ENCODE measurements at places on chromosomes 11 and 22.

- no peak for DNase-seq
Measured at GRCh38 chr22:27885977-27886842, 32.8 kb downstream of the PITPNB start.

DNA sequence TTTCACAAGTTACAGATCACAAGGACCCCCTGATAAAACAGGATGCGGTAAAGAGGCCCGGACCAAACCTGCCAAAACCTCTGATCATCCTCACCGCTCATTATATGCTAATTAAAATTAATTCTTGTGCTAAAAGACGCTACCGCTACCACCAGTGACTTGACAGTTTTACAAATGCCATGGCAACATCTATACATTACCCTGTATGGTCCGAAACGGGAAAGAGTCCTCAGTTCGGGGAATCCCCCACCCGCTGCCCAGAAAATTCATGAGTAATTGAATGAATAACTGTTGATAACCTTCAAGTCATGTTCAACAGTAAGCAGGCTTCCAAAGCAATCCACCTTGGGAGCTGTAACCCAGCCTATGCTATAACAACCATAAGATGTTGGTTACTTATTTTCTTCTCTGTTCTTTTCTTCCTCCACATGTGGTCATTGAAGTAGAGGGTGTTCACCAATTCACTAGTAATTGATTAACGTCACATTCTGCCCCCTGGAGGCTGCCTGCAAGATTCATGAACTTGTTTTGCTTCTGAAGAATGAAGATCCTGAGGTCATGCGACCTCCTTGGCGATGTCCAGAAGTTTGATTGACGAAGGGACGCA lies 20.6 kb downstream of the APOBEC3H start:
- no peak for DNase-seq

GRCh38 chr11:113404859-113405430 lies 17.4 kb downstream of the ANKK1 start:
- no peak for DNase-seq

DNA sequence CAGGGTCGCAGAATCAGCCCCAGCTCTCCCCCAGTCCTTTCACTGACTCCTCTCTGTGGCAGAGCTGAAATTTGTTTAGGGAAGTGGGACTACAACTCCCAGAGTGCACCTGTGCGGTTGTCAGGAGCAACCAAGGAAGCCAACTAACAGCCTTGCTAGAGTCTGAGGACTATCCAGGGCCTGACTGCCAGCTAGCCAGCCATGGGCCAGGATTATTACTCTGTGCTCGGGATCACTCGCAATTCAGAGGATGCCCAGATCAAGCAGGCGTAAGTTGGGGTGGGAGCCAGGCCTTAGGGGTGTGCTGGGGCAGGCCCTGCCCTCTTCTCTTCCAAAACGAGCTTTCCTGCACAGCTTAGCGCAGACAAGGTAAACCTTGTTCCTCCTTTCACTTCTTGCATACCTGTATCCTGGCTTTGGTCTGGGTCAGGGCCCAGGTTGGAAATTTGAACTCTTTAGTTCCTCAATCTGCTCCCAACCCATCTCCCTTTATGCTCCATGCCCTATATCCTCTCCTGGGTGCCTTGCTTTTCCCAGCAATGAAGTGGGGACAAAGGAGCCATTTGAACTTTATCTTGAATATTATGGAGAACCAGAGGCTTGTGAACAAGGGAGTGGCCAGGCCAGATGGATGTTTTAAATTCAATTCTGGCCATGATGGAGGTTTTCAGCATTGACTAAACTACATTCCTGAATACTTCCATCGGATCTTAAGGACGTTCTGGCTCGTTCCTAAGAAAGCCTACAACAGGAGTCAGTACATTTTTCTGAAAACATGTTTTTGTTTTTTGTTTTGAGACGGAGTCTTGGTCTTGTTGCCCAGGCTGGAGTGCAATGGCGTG lies at the start of gene DNAJB13:
Gene DNAJB13, plus strand, starts transcription at position 158 of the 842 bp plus-strand sequence. Its CDS starts 44 bp downstream, at position 202.
- DNase-seq: no peak

- no peak for DNase-seq
Measured at GRCh38 chr11:46520971-46521745, 72.7 kb downstream of the AMBRA1 start.

DNA sequence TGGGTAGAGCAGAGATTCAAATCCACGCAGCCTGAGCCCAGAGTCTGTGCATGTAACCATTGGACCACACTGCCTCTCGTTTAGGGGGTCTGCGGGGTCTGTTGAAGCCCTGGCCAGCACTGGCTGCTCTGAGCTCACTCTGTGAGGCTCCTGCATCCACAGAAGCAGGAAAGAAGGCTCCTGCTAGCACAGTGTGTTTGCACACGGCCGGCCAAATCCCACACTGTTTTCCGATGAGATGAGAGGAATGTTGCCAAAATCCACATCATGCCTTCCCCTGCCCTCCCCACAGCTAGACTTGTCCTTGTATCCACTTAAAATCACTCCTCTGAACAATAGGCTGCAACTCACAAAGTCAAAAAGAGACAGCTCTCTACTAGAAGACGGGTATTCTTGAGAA lies 10.6 kb upstream of the SLC22A12 start:
- no peak for DNase-seq

DNA sequence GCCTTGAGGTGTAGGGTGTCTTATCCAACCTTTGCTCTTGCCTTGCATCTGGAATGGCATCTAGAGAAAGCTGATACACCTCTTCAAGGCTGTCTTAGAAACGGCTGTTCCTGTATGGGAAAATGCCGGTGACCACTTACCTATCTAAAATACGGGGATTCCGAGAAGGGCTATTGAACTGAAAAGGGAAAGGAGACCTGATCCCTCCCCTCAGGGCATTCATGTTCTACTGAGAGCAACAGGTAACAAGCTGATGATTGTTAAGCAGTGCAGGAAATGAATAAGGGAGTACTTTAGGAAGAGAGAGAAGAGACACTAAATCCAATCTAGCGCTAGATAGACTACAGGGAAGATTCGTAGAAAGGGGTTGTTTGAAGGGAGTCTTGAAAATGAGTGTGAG lies 1388.1 kb downstream of the FAM181B start:
- DNase-seq: no peak

DNA sequence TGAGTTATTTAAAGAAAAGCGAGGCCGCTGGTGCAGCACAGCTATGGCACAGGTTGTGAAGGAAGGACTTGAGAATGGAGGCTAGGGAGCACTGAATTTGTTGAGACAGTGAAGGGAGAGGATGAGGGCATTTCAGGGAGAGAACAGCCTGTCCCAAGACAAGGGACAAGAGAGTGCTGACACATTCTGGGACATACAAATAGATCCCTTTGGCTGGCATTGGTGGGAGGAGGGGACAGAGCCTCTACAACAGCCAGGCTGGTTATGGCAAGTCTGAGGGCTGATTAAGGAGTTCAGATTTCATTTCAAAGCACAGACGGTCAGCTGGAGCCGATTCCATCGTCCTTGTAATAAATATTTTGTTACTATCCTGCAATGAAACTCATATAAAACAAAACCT lies 1.7 kb upstream of the SLC29A2 start:
- DNase-seq: no peak

DNA sequence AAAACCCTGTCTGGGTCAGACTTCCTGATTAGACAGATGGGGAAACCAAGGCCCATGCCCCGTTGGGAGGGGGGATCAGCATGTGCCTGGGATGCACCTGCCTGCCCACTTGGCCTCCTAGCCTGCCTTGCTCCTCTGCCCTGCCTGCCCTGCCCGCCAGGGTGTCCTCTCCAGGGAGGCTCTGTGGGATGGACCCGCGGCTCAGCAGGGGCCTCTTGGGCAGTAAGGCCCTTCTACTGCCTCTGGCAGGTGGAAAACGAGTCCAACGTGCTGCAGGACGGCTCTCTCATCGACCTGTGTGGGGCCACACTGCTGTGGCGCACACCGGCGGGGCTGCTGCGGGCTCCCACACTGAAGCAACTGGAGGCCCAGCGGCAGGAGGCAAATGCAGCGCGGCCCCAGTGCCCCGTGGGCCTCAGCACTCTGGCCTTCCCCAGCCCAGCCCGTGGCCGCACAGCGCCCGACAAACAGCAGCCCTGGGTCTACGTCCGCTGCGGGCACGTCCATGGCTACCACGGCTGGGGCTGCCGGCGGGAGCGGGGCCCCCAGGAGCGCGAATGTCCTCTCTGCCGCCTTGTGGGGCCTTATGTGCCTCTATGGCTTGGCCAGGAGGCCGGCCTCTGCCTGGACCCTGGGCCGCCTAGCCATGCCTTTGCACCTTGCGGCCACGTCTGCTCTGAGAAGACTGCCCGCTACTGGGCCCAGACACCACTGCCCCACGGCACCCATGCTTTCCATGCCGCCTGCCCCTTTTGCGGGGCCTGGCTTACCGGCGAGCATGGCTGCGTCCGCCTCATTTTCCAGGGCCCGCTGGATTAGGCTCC lies 4.7 kb upstream of the DPP3 start:
- no peak for DNase-seq

- DNase-seq: no peak
Measured at GRCh38 chr11:16001044-16001568, 355.2 kb downstream of the SOX6 start.

DNA sequence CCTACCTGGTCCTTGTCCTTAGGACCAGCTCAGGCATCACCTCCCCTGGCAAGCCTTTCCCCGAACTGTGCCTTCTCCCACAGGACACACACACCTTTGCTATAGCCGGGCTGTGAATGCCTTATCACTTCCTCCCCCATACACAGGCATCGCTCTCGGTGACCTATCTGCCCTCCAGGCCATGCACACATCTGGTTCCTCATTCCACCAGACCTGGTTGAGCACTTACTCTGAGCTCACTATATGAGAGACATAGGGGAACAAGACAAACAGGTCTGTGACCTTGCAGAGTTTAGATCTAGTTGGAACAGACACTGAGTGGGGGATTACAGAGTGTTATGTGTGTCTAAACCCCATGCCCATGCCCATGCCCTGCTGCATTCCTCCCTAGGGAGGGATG lies 3.1 kb upstream of the BCR start:
- no peak for DNase-seq

- DNase-seq: no peak
Measured at GRCh38 chr22:37464181-37464580, 22.0 kb downstream of the MFNG start.

- DNase-seq: no peak
Measured at GRCh38 chr11:70642266-70642665, 243.9 kb downstream of the CTTN start.

DNA sequence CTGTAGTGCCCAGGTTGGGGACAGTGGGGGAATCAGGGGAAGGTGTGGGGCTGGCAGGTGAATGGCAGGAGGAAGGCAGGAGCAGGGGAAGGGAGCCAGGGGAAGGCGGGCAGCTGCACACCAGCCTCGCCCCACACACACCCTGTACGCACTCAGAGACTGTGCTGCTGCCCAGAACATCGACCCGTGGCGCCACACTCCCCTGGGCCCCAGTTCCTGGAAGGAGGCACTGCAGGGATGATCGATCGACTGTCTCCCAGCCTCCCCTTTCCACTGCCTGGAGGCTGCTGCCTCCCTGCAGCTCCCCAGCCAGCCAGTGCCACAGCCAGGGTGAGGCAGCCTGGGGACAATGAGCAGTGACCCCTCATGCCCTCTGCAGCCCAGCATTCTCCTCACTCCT lies 19.2 kb downstream of the PDE2A start:
- no peak for DNase-seq

GRCh38 chr22:23801238-23801821 lies 14.6 kb downstream of the SMARCB1 start:
- no peak for DNase-seq

- peak; percentile 2 for DNase-seq
Measured at GRCh38 chr22:26330971-26331625, 98.0 kb upstream of the ASPHD2 start.

GRCh38 chr11:611001-611996 lies 4.5 kb downstream of the IRF7 start:
- DNase-seq: no peak

- DNase-seq: no peak
Measured at GRCh38 chr11:61752117-61752924, at the start of gene MYRF. Gene MYRF, plus strand, starts transcription at chr11:61752636. Its CDS starts 109 bp downstream, at chr11:61752745.

DNA sequence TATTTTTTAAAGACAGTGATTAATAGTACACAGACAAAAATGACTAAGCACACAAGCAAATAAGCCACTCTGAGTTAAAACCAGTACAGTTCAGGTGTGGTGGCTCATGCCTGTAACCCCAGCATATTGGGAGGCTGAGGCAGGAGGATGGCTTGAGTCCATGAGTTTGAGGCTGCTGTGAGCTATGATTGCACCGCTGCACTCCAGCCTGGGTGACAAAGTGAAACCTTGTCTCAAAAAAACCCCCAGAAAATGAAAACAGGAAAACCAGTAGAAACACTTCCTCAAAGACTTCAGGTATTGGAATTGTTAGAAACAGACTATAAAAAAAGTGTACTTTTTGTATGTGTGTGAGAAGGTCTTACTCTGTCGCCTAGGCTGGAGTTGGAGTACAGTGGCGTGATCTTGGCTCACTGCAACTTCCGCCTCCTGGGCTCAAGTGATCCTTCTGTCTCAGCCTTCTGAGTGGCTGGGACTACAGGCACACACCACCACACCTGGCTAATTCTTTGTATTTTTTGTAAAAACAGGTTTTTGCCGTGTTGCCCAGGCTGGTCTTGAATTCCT lies 33.0 kb downstream of the PPP6R2 start:
- DNase-seq: no peak

DNA sequence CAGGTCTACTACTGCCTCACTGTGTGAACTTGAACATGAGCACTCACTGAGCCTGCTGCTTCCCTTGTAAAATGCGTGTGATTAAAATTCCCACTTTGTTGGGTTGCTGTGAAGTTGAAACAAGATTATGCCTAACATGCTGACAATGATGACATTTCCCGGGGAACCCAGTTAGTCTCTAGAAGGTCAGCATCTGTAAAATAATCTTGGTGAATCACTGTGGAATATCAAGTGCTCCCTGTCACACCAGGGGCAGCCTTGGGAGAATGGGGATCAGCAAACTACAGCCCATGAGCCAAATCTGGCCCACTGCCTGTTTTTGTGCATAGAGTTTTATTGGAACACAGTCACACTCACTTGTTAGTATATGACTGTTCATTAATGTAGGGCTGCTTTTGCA lies 335.2 kb downstream of the MIAT start:
- DNase-seq: no peak

GRCh38 chr11:70782401-70782913 lies 384.1 kb downstream of the CTTN start:
- no peak for DNase-seq

DNA sequence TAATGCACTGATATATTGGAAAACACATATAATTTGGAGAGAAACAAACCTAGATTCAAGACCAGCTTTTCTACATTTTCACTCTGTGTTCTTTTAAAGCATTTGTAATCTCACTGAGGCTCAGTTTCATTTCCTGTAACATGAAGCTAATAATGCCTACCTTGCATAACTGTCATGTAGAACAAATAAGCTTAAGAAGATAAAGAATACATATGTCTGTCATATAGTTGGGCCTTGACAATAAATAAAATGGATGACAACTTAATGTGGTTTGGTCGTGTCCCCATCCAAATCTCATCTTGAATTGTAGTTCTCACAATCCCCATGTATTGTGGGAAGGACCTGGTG lies 35.2 kb upstream of the FIBIN start:
- no peak for DNase-seq

- no peak for DNase-seq
Measured at GRCh38 chr22:26055693-26056092, 113.6 kb upstream of the SEZ6L start.
